Fibroblast of skin of right biceps (primary cell): ENCODE measurements at places on chromosomes 5 and 9.
A peak's percentile ranks its signal among the peaks of the same experiment; 100 is the strongest.

DNA sequence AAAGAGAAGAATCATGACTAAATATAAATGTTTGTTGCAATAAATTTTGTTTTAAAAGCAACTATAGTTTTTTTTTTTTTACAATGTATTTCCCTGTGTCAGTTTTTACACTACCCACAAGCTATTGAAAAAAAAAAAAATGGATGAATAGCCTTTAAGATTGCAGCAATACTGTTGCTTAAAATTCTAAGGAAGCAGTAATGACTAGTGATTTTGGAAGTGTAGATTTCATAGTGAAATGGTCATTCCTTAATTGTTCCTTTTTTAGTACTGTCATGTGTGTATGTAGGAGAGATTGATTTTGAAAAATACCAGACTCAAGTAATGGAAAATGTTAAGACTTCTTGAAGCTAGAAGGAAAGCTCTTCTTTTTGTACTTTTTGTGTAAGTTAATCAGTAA lies 53.1 kb downstream of the NDUFS4 start:
- no peak for DNase-seq

DNA sequence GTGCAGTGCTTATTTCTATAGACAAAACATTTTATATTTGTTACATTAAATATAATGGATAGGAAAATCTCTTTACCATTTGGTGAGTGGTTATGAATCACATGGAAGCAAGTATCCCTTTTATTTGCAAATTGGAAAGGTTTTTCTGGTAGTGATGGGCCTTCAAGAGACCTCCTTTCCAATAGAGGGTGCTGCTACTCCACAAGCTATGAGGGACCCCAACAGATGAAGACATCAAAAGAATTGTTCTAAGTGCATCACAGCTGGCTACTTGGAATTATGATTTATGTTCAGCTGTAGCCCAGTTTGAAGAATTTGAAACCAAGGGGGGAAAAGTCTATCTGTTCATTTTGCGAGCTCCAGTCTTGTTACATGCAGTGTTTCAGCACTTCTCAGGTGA lies 493.7 kb upstream of the SGCD start:
- DNase-seq: peak; percentile 44

DNA sequence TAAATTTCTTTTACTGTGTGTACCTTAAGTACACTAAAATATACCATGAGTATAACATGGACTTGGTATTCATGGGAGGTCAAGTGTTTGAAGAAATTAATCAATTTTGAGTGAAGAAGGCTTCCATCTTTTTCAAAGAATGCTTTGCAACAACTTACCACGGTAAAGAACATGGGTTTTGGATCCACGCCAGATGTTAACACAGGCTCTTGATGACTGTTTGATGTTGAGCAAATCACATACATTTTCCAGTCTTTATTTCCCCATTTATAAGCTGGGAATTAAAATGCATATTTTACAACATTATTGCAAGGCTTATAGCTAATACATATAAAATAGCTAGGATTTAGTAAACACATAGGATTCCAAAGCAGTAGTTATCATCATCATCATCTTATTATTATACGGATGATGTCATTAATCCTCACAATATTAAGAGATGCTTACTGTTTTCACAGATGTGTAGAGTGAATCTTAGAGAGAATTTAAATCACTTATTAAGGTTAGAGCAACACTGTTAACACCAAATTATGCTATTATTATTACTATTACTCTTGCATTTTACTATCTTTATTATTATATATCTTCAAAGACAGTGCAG lies 362.0 kb downstream of the PRELID2 start:
- DNase-seq: no peak

DNA sequence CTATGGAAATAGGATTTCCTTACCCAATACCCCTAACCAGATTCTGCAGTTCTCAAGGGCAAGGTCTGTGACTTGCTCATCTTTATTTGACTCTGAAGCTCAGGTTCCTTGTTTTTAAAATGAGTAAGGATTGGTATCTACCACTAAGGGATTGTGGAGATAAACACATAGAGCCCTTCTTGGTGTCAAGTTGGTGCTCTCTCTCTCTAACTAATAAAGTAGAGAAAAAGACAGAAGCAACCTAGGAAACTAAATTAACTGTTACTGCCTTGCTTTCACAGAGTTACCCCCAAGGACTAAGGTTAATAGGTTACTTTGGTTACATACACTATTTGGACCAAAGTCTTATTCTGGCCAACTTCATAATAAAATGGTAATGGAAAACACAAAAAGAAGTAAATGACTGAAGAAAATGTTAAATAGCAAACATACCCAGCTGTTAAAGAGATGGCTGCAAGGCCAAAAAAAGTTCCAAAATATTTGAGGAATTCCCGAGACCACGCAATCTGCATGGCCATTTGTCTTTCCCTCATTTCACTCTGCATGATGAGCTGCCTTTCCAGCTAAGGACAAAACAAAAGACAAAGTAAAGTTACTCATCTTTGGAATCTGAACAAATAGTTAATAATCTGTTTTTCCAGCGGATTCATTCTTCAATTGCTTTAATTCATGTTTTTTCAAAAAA lies 21.8 kb upstream of the RLN1 start:
- DNase-seq: peak; percentile 9

DNA sequence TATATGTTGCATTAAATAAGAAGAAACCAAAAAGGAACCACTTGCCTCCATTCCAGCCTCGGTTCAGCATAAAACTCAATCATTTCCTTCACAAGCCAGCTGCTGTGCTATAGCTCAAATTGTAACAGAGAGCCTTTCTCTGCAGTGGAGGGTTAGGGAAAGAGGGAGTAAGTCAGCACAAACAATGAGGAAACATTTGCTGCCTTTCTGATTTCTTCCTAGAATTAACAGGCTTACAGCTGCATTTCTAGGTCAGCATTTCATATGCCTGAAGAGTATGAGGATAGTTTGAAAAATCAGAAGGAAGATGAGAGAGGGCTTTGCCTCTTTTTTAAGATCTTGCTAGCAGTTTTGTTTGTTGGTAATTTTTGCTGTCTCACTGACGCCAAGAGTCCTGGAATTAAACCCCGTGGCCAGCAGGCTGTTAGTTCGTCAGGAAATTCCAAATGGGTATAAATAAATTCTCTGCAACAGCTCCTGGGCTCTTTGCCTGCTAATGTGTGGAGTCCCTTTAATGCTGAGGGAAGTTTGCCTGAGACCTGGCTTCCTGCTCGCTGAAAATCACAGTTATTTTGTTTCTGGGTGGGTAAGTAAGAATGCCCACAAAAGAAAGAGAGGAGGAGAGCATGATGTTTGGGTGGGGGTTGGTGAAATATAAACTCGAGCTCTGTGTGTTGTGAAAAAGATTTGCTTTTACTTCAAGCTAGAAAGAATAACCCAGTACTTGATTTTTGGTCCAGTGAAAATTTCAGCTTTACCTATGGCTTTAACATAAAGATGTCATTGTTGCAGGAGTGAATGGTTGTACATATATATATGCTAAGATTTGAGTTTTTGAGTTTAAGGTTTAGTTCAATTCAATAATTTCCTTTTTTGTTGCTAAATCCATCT lies 148.1 kb upstream of the DMRT1 start:
- DNase-seq: peak; percentile 90

DNA sequence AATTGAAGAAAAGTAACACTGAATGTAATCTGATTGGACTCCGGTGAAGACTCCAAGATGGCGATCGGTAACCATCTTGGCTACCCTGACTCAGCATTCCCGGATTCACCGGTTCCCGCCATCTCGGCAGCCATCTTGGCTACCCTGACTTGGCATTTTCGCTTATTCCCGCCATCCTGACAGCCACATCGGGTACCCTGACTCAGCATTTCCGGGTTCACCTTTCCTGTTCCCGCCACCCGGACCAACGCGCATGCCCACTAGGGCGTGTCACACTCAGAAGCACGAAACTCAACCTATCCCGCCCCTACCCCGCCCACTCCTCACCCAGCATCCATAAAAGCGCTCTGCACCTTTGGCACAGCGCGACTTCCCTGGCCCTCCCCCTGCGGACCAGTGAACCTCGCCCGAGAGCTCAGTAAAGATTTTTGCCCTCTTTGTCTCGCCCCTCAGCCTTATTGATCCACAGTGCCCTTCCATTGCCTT lies 17.2 kb downstream of the SPTLC1 start:
- DNase-seq: peak; percentile 57
